Ureter (tissue), 1 donor: ENCODE measurements at places on chromosomes 3 and 15. TPM values are rescaled to one million over a fixed set of nuclear protein-coding genes. Genes with fewer than 3 reads are reported as not detected.

DNA sequence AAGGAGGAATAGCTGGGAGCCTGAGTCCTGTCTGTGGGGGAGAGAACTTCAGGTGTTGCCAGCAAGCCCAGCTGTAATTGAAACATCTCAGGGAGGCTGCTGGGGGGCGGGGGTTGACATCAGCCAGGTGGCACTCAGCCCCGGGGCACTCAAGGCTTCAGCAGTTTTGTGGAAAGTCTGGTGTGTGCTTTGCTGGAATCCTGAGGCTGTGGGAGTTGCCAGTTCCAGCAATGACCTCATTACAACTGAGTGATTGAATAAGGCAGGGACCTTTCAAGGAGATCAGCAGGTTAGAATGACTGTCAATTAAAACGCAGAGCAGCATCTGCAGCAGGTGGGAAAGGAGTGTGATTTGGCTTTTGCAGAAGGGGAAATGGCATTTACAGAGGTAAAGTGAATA, 75.7 kb downstream of the FAM43A start:
- no peak for DNase-seq

DNA sequence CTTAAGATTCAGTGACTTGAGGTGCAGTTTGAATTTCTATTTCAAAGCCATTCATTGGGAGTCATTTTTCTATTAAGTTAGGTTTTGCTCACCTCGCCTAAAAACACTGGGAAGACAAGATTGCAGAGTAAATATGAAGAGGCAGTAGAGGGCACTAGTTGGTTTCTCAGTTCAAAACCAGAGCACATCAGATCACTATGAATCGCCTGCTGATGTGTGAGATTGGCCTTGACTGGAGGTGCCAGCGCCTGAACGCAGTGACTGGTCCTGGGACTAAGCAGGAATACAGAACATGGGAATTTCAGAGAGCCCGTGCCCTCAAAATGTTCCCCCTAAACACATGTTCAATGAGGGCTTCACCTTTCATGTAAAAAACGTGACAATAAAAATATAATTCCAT, 229.0 kb downstream of the ITPR1 start:
- peak; percentile 62 for DNase-seq

Gene TUSC7
- total RNA-seq: not detected

DNA sequence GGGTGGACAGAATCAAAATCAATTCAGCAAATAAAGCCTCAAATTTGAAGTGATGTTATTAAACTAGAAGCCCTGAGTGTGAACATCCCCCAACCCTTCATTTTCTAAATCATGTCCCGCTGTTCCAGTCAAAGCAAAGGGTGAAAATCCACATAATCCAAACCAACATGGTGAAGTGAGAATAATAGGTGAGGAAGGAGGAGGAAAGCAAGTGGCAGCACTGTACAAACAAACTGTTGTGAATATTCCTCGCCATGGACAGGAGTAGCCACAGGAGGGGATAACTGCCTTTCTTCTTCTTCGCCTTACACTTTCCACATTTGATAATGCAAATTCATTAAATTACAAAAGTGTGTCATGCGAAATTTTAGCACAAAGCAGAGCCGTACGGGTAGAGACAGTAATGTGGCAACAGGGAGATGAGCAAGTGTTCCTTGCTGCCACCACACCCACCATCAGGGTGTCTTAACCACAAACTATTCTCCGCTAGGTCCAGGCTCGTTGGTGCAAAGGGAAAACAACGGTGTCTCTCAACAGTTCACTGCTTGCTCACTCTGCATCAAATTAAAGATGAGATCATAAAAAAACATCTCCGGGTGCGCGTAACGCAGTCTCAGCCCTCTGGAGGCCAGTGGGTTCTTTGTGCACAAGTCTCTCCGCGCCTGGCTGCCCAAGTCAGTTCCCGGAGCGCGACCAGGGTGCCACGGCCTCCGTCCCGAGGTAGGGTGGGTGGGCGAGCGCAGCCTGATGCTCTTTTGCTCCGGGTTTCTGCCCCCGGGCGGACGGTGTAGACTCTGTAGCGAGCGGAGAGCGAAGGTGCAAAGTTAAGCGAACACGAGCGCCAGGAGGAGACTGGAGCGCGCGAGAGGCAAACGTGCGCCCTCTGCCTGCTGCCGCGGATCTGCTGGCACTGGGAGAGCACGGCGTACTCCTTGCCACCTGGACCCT, 6.7 kb downstream of the EPHA3 start:
- DNase-seq: peak; percentile 53

- no peak for DNase-seq
These were observed 39.2 kb upstream of the SPSB4 start for GRCh38 chr3:141011997-141012262.

DNA sequence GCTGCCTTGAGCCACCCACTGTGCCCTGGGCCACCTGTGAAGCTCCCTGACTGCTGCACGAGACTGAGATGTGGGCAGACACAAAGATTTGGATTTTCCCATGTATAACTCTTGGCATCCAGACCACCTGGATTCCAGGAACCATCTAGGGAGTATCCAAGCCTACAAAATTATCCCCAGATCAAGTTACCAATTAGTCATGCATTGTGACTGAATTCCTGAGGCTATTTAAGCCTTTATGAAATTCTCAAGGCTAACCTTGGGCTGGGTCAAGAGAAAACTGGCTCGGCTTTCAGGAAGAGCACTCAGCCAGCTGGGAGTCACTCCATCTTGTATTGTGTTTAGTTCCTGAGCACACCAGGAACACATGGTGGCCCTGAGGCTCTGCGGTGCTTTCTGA, 13.3 kb upstream of the ATP13A5 start:
- no peak for DNase-seq

DNA sequence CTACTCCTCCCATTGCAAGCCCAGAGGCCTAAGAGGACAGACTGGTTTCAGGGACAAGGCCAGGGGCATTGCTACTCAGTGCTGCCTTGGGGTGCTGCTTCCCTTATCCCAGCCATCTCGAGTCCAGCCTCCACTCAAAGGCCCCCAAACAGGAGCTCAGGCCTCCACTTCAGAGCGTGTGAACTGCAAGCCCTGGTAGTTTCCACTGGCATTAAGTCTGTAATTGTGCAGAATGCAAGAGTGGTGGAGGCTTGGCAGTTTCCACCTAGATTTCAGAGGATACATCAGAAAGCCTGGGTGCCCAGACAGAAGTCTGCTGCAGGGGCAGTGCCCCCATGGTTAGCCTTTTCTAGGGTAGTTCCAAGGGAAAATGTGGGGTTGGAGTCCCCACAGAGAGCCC, 192.8 kb upstream of the ST8SIA2 start:
- DNase-seq: no peak

DNA sequence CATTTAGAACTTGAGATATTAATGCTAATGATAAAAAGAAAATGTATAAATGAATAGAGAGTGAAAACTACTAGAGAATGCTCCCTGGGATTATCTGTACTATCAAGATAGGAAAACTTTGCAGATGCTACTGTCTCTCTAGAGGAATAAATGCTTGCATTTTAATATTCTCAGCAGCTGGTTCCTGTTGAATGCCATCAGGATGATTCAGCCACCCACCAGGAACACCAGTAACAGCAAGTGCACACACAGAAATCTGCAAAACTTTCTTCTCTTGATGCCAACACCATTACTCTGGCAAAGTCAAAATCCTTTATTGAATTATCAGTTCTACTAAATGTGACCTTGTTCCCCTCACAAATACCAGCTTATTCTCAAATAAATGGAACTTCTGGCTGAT, 148.4 kb downstream of the TIGIT start:
- DNase-seq: no peak

GRCh38 chr15:34644851-34645250, 61.4 kb upstream of the GOLGA8B start:
- no peak for DNase-seq

Gene TGFBR2
- 177 TPM for total RNA-seq

Gene ASB14
- total RNA-seq: not detected

Gene CCDC54
- not detected for total RNA-seq

Gene SEMA7A
- total RNA-seq: 2.2 TPM

GRCh38 chr3:33392703-33393125, 47.5 kb downstream of the UBP1 start:
- DNase-seq: no peak

Gene ZNF860
- 4.4 TPM for total RNA-seq

Gene AP3B2
- 12.5 TPM for total RNA-seq
